ENCODE measurements at places on chromosomes 13 and 19.
A peak's percentile ranks its signal among the peaks of the same experiment; 100 is the strongest.

- no peak for DNase-seq
These were observed 139.9 kb downstream of the ZAR1L start for GRCh38 chr13:32175307-32175706.

GRCh38 chr19:14127929-14128509 lies 8.4 kb downstream of the ASF1B start:
- DNase-seq, result no peak

- DNase-seq, result peak; percentile 58
These were observed at the start of gene ZFP36 for GRCh38 chr19:39406656-39407409. ZFP36 (plus strand) TSS chr19:39406847; CDS start chr19:39406905, 58 bp downstream.

DNA sequence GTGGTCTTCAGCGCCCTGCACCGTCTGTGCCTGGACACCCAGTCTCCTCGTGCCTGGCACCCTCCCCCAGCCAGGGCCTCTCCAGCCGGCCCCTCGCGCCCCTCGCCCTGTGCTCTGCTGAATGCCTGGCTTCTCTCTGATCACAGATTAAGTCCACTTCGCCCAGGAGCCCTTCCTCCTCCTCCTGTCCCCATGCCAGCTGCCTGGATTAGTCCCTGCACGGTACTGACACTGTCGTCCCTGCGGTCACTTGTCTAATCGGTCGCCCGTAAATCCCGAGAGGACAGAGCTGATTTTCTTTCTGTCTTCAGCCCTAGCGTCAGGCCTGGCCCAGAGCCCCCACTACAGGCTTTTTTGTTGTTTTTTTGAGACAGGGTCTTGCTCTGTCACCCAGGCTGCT lies 6.6 kb downstream of the THOP1 start:
- no peak for DNase-seq

DNA sequence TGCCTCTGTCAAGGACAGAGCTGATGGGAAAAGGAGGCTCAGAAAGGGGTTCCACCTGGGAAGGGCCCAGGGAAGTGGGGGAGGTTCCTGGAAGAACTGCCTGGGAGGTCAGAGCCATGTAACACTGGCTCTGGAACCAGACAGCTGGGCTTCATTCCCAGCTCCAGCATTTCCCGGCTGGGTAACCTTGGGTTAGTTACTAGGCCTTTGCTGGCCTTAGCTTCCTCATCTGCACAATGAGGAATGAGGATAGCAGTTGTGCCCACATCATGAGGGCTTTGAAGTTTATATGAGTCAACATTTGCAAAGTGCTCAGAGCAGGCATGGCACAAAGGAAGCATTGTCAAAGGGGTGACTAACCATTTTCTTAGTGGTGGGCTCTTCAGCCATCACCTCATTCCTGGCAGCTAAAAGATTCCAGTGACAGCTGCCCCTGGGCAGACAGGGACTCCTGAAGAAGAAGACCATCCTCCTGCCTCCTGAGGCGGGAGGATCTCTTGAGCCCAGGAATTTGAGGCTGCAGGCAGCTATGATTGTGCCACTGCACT lies 1.7 kb upstream of the DNAJB1 start:
- no peak for DNase-seq

GRCh38 chr13:114116734-114117133 lies 15.7 kb downstream of the RASA3 start:
- no peak for DNase-seq

DNA sequence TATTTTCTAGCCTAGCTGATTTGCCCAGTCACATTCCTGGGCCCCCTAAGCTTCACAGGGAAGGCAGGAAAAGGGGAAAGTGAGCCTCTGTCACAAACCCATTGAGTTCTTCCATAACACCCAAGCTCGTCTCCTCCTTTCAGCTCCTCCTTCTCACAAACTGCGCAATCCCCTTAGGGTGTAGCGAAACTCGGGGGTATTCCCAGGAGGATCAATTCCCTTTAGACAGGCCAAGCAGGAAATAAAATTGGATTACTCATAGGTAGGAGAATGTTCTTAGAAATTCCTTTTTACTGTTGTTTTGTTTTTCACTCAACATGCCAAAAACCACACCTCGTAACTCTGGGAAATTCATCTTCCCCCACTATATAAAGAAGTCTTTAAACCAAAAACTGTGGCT lies 139.3 kb downstream of the IRS2 start:
- DNase-seq, result no peak

DNA sequence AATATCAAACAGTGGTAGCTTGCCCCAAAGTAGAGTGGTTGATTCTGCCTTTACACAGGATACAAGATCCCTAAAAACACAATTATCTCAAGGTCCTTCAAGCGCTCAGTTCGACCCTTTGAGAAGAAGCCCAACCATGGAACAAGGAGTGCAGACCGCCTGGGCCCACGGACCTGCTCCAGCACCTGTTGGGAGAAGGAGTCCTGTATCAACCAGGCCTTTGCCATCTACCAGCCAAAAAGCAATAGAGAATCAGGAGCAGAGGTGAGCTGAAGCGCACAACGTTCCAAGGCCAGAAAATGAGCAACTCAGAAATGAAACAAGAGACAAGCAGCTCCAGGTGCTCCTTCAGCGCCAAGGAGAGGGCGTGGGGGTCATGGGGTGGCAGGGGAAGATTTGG lies 6.3 kb upstream of the LILRB3 start:
- no peak for DNase-seq

GRCh38 chr13:44967704-44968433 lies 21.4 kb downstream of the NUFIP1 start:
- DNase-seq, result no peak

- DNase-seq, result no peak
These were observed 167.6 kb downstream of the B3GLCT start for GRCh38 chr13:31367410-31367809.

- no peak for DNase-seq
These were observed 2.6 kb downstream of the VMAC start for GRCh38 chr19:5907241-5907640.

- DNase-seq, result no peak
These were observed 17.6 kb upstream of the SPATA13 start for GRCh38 chr13:24142886-24143285.

DNA sequence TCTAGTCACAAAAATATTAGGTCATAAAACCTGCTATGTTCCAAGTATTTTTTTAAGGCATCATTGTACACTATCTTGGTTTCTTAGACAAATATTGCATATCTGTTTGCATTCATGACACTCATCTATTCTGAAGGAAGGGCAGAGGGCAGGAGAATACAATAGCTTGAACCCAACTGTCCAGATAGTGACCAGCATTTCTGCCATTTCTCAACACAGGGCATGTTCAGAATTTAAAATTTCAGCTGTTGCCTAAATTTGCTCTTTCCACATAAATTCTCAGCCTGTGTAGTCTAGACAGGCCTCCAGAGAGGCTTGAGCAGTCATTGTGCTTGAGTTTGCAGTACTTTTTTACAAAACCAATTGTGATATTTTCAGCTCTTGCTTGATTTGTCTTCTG lies 119.5 kb downstream of the ZAR1L start:
- no peak for DNase-seq

- DNase-seq, result no peak
These were observed 95.8 kb downstream of the CCNA1 start for GRCh38 chr13:36528105-36528504.

DNA sequence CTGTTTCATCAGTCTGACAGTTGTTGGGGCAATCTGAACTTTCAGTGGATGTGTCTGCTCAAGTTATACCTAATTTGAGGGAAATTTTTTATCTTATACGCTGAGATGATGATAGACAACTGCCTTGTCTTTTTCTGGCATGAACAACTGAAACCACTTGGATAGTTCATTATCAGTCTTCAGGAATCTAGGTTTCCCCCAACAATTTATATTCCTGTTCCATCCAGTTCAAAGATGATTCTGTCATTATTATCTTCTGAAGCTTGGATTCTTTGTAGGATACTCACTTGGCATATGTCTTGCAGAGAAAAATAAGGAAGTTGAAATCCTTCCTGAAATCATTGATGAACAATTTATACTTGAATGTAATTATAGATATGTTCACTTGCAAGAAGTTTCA lies 193.7 kb downstream of the LMO7 start:
- no peak for DNase-seq

DNA sequence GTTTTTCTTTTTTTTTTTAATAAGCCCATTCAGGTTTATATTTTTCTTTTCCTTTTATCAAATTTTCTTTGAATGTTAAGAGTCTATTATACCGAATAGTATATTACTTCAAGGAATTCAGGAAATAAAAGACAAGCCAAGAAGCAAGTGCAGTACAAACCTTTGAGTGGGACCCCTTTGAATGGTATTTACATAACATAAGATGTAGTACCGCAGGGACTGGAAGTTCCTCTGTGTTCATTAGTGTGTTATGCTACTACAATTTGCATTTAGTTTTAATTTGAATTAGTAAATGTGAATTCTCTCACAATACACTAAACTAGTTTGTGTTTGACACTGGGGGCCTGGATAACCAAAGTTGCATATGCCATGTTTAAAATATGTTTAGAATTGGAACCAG lies 339.5 kb downstream of the DCT start:
- no peak for DNase-seq

GRCh38 chr13:25738342-25739196 lies 313.2 kb downstream of the SHISA2 start:
- no peak for DNase-seq

- DNase-seq, result no peak
These were observed at the start of gene ACER1 for GRCh38 chr19:6333439-6333838. ACER1 (minus strand) TSS chr19:6333612; CDS start chr19:6333551, 61 bp downstream.

- no peak for DNase-seq
These were observed 42.5 kb upstream of the EHD2 start for GRCh38 chr19:47670736-47671135.
